ENCODE measurements at places on chromosomes 2 and 18.

GRCh38 chr2:21404137-21404536, 280.4 kb downstream of the TDRD15 start:
- no peak for DNase-seq

DNA sequence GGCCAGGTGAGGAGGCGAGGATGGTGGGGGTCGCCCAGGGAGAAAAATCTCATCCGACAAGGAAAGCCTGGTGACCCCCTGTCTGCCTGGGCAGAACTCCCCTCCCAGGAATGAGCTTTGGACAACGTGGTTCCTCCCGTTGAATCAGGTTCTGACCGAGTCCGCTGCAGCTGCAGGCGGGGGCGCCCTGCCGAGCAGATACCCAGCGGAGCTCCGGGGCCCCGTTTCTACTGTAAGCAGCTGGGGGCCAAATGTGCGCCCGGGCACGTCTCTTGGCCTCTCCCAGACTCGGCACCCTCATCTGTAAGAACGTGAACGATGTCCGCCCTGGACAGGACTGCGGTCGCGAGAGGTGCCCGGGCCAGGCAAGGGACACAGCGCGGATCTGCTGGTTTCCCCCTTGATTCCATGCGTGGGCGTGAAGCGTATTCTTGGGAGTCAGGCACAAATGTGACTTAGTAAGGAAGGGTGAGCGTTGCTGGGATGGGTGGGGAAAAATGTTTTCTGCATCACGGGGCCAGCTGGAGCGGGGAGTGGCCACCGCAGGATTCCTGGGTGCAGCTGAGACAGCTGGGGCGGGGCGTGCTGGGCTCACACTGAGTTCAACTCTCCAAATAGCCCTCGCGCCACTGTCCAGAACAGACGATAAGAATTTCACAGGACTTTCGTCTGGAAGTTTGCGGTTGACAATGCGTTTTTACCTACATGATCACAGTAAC, 20.2 kb upstream of the TUBB6 start:
- no peak for DNase-seq

DNA sequence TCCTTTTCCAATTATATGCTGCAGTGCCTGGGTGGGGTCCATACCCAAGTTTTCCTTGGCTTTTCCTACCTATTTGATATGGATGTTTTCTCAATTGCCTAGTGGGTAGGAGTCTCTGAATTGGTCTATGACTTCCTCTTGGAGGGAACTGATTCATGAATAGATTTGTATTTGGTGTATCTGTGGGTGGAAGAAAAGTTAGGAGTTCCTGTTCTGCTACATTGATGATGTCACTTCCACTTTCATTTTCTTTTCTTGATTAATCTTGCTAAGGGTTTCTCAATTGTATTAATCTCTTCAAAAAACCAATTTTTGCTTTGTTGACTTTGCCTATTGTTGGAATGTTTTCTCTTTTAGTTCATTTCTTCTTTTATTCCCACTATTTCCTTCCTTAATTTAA, 37.4 kb upstream of the SLC9A2 start:
- no peak for DNase-seq

GRCh38 chr2:167264380-167264779, 376.1 kb downstream of the XIRP2 start:
- DNase-seq: no peak

DNA sequence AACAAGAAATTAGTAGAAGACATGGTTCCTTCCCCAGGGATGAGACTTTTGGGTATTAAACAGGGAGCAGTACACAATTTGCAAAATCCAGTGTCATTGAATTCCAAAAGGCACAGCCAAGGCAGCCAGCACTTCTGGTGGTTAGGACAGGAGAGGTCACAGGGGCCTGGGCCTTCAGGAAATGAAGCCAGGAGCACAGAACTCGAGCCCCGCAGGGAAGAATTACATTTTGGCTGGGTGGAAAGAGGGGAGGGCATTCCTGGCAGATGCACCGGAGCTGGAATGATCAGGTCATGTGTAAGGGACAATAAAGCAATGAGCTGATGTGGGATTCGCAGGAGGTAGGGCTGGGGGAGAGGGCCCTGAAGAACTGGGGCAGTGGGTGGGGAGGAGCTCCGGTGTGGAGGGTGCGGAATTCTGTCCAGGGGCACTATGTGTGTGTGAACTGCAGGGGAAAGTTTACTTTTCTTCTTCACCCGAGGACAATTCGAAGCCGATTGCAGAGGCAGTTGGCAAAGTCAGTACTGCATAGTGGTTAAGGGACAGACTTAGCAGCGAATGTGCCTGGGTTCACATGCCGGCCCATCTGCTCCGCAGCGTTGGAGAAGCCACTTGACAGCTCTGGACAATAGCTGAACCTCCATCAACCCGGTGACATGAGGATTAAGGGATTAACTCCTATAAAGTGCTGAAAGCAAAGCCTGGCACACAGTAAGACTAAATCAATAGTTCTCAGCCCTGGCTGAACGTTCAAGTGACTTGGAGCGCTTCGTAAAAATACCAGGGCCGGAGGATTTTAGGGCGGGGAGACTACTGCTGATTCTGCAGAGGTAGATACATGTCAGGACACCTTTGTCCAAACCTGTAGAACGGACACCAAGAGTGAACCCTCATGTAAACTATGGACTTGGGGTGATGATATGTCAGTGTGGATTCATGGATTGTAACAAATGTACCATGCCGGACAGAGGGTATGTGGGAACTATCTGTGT, 36.4 kb downstream of the ALPK2 start:
- no peak for DNase-seq

DNA sequence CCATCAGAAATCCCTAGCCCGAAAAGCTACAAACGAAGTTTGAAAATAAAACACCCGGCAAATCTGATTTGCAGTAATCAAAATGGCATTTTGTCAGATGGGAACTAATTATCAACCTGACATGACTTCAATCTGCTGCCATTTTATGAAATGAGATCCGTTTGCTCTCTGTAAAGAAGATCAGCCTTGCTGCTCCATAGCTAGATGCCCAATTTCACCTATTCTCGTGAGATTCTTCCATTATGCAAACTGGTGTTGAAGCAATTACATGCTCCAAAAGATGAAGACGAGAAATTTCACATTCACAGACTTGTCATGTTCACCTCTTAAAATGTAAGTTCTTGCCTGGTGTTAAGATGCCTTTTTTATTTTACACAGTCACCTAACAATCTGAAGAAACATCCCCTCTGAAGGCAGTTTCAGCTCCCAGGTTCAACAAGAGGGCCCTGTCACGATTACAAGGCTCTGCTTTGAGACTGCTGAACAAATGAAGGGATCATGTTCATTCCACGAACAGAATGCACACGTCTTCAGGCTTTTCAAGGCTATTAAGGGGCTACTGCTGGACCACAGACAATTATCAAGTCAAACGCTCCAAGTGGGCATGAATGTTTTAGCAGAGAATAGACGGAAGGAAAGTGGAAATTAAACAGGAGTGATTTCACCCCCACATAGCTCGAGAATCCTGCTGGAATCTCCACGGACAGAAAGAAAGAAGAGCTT, 172.6 kb upstream of the PID1 start:
- DNase-seq: no peak

GRCh38 chr2:30960213-30960612, 153.0 kb upstream of the CAPN13 start:
- DNase-seq: no peak

DNA sequence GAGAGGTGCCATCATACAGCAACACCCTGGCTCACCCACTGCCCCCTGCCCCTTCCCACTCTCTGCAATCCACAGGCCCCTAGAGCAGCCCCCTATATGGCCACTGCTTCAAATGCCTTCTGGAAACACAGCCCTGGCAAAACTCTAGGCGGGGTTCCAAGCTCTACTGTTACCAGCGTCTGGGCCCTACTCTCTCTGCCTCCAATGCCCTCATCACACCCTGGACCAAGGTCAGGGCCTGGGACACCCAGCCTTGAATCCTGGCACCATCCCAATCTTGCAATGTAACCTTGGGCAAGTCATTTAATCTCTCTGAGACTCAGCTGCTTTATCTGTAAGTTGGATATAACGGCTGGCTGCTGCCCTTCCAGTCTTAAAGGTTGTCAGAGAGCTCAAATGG, 39.2 kb upstream of the LOXHD1 start:
- no peak for DNase-seq

GRCh38 chr2:25304321-25304720, 37.4 kb downstream of the DNMT3A start:
- DNase-seq: no peak

DNA sequence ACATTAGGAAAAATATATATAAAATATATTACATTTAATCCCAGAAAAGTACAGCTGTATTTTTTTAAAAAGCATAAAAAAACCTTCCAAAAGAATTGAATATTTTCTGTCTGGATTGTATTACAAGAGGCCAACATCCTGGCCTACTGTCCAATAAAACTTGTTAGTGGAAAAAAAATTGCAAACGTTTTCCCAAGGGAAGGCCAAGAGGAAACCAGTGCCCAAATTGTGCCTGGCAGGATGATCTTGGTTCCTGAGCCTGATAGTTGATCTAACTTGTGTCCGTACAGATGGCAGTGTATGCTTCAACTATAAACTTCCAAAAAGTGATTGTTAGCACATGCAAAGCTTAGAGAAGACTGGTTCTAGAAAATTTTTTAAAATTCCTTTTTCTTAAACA, 90.6 kb upstream of the LPIN2 start:
- no peak for DNase-seq

DNA sequence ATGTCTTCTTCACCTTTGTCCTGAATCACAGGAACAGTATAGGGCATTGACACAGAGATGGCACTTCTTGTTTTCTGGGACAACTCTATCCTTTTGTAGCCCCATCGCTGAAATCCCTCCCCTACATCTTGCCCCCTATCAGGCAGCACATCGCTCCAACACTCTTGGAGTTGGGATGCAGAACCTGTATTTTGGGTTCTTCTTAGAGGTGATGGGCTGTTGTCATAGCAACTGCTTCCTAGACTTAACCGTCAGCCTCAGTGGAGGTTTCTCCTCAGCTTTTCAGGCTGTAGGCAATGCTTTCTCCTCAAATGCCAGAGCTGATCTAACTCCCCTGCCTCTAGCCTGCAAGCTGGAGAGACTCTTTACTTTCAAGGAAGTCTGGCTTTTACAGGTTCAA, 99.9 kb upstream of the SPRED2 start:
- DNase-seq: no peak

GRCh38 chr18:23207191-23207955, 72.1 kb downstream of the CABLES1 start:
- DNase-seq: peak; percentile 35

DNA sequence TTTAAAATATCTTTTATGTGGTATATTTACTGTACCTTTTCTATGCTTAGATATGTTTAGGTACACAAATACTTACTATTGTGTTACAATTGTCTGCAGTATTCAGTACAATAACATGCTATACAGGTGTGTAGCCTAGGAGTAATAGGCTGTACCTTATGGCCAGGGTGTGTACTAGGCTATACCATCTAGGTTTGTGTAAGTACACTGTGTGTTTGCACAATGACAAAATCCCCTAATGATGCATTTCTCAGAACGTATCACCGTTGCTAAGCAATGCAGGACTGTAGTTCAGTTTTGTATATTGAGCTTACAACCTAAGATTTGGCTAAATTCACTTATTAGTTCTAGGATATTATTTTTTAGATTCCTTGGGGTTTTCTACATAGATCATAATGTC, 332.3 kb upstream of the HS6ST1 start:
- DNase-seq: no peak

- DNase-seq: no peak
Observed at GRCh38 chr18:14015416-14015815, 100.1 kb upstream of the MC2R start.

- no peak for DNase-seq
Observed at GRCh38 chr2:31070339-31071125, 67.7 kb downstream of the GALNT14 start.

DNA sequence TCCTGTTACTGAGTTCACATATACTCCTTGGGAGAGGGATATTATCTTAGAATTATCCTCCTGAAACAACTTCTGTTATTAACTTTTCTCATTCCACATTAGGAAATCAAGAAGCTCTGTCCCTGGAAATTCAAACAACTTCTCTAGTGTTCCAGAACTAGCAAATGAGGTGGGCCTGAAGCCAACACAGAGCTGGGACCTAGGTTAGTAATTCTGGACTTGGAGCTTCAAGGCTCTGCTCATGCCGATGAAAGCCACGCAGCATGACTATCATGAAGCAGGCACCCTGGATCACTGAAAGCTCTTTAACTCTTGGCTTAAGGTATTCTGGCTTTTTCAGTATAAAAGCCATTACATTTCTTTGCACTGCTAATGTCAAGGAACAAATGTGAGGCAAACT, 242.7 kb downstream of the TGIF1 start:
- DNase-seq: no peak

GRCh38 chr18:53947092-53947640, 277.3 kb downstream of the MBD2 start:
- DNase-seq: no peak

DNA sequence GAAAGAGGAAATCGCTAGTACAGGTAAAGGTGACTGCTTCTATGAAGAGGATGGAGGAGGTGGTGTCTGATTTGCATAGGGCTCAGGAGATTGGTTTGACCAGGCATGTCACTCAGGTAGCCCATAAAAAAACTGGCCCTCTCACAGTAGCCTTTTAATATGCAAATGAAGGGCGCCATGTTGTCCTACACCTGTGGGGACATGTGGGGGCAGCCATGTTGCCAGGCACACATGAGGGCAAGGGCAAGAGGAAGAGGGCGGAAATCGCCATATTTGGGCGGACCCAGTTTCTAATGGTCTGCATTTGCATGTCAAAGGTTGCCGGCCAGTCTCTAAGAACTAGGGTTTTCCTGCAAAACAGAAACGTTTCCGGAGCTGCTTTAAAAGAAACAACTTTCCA, 1330.6 kb downstream of the DSC3 start:
- no peak for DNase-seq

DNA sequence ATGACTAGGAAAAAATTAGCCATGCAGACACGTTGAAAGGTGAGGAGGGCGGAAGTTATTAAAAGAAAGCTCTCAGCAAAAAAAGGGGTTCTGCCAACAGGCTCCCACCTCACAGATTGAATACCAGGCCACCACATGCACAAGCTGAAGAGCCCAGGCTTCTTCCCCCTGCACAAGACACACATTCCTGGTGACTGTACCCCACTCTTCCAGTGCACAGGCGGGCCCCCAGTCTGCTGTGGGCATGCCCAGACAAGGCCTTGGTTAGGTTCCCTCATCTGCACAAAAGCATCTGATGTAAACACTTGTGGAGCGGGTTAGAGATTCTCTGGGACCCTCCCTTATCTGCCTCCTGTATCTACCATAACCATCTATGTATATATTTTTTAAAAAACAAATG, 81.7 kb downstream of the AGPS start:
- no peak for DNase-seq

- no peak for DNase-seq
Observed at GRCh38 chr18:4107049-4107467, 348.0 kb downstream of the DLGAP1 start.

- no peak for DNase-seq
Observed at GRCh38 chr2:153214337-153214736, 264.2 kb downstream of the RPRM start.

GRCh38 chr2:215811003-215811402, 202.3 kb downstream of the MREG start:
- no peak for DNase-seq

DNA sequence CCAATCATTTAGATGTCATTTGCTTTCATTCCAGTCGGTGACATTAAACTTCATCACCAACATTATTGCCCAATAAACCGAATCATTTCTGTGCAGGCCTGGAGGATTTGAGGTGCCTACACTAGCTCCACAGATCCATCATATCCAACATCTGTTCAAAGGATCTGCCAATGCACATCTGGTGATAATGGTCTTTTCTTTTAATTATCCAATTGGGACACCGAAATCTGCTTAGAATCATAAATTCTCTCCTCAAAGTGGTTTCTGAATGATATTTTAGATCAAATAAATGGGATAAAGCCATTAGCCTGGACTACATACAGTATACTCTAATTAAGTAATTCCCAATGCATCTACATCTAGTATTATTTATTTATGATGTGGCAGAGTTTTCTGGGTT, 85.6 kb downstream of the ABCA12 start:
- no peak for DNase-seq
